SJSA1 (cell line): ENCODE measurements at places on chromosomes 13 and 19. TPM values are rescaled to one million over a fixed set of nuclear protein-coding genes. Genes with fewer than 3 reads are reported as not detected.

DNA sequence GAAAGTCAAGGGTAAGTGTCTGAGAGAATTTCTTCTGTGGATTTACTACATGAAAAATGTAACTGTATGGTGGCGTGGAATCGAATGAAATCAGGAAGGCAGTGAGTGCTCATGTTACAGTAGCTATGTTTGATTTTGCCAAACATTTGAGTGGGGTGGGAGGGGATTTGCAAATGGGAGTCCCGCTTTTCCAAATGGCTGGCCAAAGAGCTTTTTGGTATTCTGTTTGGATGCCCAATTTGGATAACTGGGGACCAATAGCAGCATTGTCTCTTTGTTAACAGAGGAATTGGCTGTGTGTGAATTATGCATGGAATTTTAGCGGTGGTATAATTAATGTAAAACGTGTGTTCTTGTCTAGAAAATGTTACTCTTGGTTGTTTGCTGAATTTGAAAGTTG is 17.8 kb downstream of the HNRNPM start:
- no peak for DNase-seq

GRCh38 chr13:93039131-93039530 is 187.5 kb upstream of the GPC6 start:
- DNase-seq: no peak

Gene GPR180
- total RNA-seq: 9.2 and 10.7 TPM in 2 replicates

GRCh38 chr13:97256343-97256783 is 34.2 kb downstream of the MBNL2 start:
- peak; percentile 51 for DNase-seq

Gene ERVK3-1
- total RNA-seq: 44.4 and 59.3 TPM in 2 replicates

DNA sequence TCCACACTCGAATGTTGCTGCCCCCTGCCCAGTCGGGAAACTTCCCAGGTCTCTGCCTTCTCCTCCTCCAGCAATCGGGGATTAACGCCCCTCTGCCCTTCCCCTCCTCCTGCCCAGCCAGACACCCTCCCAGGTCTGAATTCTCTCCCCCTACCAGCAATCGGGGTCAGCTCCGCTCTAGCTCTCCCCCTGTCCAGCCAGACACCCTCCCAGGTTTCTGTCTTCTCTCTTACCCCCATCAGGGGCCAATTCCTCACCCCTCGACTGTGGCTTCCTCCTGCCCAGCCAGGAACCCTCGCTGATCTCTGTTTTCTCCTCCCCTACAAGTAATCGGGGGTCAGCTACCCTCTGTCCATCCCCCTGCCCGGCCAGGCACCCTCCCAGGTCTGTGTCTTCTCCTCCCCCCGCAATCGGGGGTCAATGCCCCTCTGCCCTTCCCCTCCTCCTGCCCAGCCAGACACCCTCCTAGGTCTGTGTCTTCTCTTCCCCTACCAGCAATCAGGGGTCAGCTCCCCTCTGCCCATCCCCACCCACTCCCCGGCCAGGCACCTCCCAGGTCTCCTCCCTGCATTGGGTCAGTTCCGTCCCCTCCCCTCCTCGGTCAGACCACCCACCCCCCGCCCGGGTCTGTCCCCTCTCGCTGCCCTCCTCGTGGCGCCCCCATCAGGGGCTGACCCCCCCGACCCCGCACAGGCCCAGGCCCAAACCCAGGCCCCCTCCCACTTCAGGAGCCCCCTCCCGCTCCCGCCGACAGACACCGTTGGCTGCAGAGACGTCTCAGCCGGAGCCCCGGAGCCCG is 668 bp downstream of the ZFR2 start:
- DNase-seq: no peak

Gene RAX2
- not detected in 2 replicates for total RNA-seq

DNA sequence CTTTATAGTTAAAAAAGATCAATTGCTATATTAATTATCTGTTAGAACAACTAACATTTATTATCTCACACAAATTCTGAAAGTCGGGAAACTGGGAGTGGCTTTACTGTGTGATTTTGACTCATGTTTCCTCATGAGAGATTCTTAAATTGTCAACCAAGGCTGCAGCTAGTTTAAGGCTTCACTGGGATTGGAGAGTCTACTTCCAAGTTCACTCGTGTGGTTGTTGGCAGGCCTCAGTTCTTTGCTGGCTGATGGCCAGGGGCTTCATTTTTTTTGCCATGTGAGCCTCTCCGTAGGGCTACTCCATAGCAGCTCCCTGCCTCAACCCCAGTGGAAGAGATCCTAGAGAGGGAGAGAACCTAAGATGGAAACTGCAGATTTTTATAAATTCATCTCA is 24.5 kb upstream of the LPAR6 start:
- DNase-seq: no peak

DNA sequence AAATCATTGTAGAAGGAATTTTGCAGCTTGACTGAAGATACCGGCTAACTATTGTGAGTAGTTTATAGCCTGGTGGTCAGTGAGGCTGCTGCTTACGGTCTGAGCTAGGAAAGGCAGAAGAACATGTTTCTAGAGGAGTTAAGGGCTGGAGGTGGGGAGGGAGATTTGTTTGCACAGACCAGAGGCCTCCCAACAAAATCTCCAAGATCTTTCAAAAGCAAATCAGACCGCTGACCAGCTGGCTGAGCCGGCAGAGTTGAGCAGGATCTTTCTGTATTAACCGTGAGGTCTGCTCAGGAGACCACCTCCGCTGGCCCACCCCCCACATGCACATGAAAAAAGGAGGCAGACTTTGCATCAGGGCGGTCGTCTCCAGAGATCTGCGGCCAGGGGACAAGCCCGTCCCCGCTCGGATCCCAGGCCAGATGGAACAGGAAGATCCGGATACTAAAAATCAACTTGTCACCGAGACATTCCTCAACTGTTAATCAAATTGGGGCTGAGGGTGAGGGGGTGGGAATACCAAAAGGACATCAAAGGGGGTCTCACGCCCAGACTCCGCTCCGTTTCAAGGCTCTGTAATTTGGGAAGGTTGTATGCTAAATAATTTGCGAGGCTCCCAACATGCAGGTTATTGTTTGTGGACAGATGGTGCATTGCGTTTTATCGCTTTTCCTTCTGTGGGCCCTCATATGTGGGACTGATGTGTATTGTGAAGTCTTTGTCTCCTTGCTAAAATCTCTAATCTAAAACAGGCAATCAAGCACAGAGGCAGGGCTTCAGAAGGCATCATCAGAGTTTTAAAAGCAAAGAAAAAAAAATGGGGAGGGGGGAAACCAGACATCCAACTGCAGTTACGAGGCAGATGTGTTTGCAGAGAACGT is 319.0 kb downstream of the ZNF536 start:
- no peak for DNase-seq
